ENCODE measurements at places on chromosomes 13 and 19. TPM values are rescaled to one million over a fixed set of nuclear protein-coding genes. Genes with fewer than 3 reads are reported as not detected.

Gene ADGRE3
- total RNA-seq, result not detected

DNA sequence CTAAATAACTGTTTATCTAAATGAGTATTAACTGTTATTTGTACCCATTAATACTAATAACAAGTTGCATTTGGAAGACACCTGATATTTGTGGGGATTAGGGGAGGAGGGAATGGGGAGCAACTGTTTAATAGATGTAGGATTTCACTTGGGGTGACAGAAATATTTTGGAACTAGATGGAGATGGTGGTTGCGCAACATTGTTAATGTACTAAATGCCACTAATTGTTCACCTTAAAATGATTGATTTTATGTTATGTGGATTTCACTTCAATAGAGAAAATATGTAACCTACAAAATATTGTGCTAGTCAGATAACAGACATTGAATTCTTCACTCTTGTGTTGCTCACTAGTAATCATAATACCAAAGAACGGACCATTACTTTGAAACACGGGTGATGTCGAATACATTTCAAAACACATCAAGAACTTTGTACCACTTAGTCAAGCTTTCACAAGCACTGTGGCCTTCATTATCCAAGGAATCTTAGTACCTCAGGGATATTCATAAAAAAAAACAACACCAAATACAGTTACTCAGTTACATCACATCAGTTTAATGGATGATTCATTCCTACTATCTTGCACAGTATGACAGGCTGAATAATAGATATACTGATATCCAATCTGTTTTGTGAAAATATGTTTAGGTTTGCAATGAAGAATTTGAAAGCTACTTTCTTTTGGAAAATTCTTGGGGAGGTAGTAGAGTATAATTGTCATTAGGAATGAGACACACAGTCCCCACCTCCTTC is 721.8 kb downstream of the PCDH9 start:
- H3K36me3 ChIP-seq, result no peaks in the 10 kb centered on the region
- H3K27ac ChIP-seq, result no peak overlapping the region
- no peak for DNase-seq
- H3K27me3 ChIP-seq, result no peaks in the 10 kb centered on the region

DNA sequence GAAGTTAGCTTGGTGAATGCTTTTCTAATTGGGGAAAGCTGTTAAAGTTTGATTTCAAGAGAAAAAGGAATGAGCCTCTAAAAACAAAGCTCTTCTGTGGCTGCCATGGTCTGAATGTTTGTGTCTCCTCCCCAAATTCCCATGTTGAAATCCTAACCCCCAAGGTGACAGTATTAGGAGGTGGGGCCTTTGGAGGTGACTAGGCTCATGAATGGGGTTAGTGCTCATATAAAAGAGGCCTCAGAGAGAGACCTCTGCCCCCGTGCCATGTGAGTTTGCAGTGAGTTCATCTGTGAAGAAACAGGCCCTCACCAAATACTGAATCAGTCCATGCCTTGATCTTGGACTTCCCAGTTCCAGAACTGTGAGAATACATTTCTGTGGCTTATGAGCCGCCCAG is 56.5 kb downstream of the ARHGEF7 start:
- no peak overlapping the region for H3K27ac ChIP-seq
- H3K4me1 ChIP-seq, result peaks cover 45% of the 10 kb centered on the region
- H3K4me3 ChIP-seq, result no peak overlapping the region
- no peak for DNase-seq

DNA sequence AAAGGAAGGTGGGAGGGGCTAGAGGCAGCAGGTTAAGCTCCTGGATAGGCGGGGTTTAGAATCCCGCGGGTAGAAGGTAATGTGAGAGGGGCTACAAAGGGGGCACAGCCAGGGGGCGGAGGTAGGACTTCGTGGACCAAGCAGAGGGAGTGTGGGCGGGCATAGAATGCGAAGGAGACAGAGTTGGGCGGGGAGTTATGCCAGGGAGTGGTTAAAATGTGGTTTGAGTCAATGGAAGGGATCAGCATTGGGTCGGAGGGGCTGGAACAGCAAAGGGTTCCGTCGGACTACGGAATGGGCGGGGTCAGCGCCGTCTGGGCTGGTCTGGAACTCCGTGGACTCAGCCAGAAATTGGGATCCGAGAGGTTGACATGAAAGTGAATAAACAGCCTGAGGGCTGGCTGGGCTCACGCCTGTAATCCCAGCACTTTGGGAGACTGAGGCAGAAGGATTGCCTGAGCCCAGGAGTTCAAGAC is 3.0 kb downstream of the LTBP4 start:
- H3K4me1 ChIP-seq, result peaks cover 60% of the 10 kb centered on the region
- H3K27ac ChIP-seq, result no peak overlapping the region
- DNase-seq, result no peak
- peaks cover 21% of the 10 kb centered on the region for H3K27me3 ChIP-seq
- no peaks in the 10 kb centered on the region for H3K36me3 ChIP-seq
- H3K4me3 ChIP-seq, result peak overlapping the region; percentile 72

Gene TMEM150B
- total RNA-seq, result not detected

GRCh38 chr13:62305756-62306155 is 890.1 kb upstream of the PCDH20 start:
- H3K4me3 ChIP-seq, result no peak overlapping the region
- no peaks in the 10 kb centered on the region for H3K36me3 ChIP-seq
- no peak overlapping the region for H3K27ac ChIP-seq
- no peaks in the 10 kb centered on the region for H3K27me3 ChIP-seq

GRCh38 chr13:54536112-54536511 is 1507.5 kb downstream of the OLFM4 start:
- H3K27ac ChIP-seq, result no peak overlapping the region
- H3K4me1 ChIP-seq, result no peaks in the 10 kb centered on the region
- H3K27me3 ChIP-seq, result no peaks in the 10 kb centered on the region
- DNase-seq, result no peak
- H3K4me3 ChIP-seq, result no peak overlapping the region
- H3K36me3 ChIP-seq, result no peaks in the 10 kb centered on the region

Gene SOX1
- not detected for total RNA-seq

GRCh38 chr19:14575428-14575980 is 3.6 kb upstream of the NDUFB7 start:
- H3K27me3 ChIP-seq, result no peaks in the 10 kb centered on the region
- peaks cover 14% of the 10 kb centered on the region for H3K4me1 ChIP-seq
- H3K4me3 ChIP-seq, result no peak overlapping the region

GRCh38 chr19:38663957-38664502 is 16.6 kb downstream of the ACTN4 start:
- peaks cover 74% of the 10 kb centered on the region for H3K4me1 ChIP-seq
- DNase-seq, result no peak
- H3K27ac ChIP-seq, result no peak overlapping the region
- no peaks in the 10 kb centered on the region for H3K36me3 ChIP-seq
- no peak overlapping the region for H3K4me3 ChIP-seq
- H3K27me3 ChIP-seq, result no peaks in the 10 kb centered on the region

GRCh38 chr19:38183251-38183897 is 40.6 kb downstream of the DPF1 start:
- H3K27ac ChIP-seq, result no peak overlapping the region
- DNase-seq, result no peak
- peaks cover 3% of the 10 kb centered on the region for H3K36me3 ChIP-seq
- H3K4me1 ChIP-seq, result no peaks in the 10 kb centered on the region
- no peak overlapping the region for H3K4me3 ChIP-seq
- no peaks in the 10 kb centered on the region for H3K27me3 ChIP-seq

Gene SLC7A9
- total RNA-seq, result 0.24 TPM

Gene GFY
- not detected for total RNA-seq

Gene SERTM1
- total RNA-seq, result not detected

Gene LGALS14
- 0.41 TPM for total RNA-seq

Measured in naive thymus-derived CD4-positive, alpha-beta T cell (primary cell).